ENCODE measurements at places on chromosomes 4 and X.

- DNase-seq = no peak
Measured at GRCh38 chrX:85590638-85591037, 211.2 kb upstream of the POF1B start.

DNA sequence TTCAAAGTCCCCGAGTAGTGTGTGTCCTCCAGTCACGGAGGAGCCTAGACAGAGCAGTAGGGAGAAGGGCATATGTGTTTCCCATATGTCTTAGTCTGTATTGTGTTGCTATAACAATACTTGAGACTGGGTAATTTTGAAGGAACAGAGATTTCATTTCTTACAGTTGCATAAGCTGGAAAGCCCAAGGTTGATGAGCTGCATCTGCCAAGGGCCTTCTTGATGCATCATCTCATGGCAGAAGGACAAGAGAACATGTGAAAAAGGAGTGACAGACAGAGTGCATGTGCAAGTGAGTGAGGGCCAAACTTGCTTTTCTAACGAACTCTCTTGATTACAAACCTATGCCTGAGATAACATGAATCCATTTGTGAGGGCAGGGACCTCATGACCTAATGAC, 243.4 kb downstream of the ARHGAP10 start:
- no peak for DNase-seq

DNA sequence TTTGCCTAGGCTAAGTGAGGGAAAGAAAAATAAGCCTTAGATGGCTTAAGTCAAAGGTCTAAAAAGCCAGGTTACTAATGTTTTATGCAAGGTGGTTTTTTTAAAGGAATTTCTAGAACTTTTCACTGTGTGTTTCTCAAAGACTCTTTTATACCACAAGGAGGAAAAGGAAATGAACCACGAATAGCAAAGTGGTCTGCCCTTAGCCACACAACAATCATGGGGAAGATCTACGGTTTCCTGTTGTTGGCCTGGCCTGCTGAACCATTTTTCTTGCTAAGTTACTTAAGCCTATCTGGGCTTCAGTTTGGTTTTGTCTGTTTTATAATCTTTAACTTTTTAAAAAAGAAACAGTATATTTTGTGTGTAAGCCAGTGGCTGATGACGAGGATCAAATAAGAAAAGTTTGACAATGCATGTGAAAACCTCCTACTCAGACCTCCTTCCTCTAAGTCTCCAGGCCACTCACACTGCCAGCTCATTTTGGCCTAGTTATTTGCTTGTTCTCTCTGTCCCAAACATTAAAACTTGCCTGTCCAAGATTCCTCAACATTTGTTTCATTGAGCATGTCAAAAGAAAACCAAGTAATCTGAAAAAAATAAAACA, 56.7 kb upstream of the COL25A1 start:
- DNase-seq = no peak

GRCh38 chr4:1614854-1615595, 69.1 kb downstream of the FAM53A start:
- no peak for DNase-seq

DNA sequence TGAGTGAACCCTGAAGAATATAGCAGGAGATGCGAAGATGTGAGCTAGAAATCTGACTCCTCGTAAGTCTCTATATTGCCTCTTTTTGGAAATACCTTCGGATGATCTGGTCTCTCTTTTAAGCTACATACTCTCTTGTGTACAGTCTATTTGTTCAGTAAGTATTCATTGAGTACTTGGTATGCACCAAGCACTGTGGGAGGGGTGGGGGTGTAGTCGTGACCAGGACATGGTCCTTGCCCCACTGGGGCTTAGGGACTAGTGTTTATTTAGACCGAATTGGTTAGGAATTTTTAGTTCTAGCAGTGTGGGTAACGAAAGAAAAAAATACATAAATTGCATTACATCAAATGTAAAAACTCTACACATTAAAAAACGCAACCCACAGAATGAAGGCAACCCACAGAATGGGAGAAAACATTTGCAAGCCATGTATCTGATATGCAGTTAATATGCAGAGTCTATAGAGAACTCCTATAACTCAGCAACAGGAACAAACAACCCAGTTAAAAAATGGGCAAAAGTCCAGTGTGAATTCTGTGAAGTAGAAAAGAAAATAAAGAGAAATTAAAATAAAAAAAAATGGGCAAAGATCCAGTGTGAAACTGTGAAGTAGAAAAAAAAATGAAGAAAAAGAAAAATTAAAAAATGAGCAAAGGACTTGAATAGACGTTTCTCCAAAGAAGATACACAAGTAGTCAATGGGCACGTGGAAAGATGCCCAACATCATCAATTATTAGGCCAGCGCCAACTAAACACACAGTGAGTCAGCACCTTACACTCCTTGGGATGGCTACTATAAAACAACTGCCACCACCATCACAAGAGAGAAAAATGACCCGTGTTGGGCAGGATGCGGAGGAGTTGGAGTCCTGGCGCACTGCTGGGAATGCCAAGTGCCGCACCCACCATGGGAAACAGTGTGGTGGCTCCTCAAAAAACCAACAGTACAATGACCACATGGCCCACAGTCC, 43.8 kb downstream of the RGS12 start:
- DNase-seq = peak; percentile 75

DNA sequence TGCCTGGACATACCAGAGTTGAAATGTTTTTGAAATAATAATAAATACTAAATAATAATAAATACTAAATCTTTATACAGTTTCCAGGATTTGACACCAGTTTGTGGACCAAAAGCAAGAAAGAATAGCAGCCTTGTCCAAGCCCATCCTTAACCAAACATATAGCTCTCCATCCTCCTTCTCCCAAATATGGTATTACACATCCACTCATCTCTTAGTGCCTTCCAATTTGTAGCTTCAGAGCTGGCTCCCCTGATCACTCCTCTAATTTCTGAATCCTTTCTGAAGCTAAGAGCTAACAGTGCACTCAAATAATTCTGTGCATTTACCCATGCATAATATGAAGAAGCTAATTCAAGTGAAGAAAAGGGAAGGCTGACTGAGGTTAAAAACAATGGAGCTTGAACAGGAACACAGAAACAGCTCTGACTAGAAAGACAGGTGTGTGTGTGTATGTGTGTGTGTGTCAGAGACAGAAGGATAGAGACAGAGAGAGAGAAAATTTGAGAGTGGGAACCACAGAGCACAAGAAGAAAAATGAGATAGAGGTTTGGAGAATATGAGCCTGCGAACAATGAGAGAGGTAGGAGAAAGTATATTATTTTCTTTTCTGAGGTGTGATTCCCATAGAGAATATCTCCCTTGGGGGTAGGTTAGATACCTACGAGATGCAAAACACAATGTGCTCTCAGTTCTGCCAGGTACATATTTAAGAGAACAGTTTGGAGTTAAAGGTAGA, 123.5 kb downstream of the CAMK2D start:
- DNase-seq = no peak

- DNase-seq = no peak
Measured at GRCh38 chr4:123784626-123785025, 388.0 kb downstream of the SPRY1 start.

DNA sequence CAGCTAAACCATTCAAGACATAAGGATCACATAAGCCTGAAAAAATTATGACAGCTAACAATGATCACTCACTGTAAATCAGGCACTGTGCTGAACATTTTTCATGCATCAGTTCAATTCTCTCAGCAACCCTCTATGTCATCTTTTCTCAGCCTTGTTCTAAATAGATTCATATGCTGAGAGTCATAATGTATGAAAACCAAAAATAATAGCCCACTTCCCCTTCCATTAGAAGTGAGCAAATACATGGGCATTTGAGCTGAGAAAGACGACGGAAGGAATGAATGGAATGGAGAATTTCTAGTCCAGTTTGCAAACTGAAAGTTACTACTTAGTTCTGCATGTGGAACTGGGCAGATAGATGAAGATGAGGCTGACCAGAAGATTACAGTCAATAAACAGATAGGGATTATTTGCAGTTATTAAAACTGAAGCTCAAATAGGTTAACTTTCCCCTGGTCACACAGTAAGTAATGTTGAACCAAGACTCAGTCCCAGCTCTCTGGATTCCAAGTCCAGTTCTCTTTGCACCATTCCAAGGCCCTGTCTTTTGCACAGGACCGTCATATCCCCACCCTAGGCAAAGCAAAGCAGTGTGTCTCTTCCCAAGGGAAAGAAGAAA, 1.6 kb upstream of the SH3RF1 start:
- no peak for DNase-seq

- no peak for DNase-seq
Measured at GRCh38 chr4:109434007-109434971, 674 bp downstream of the SEC24B start.

- no peak for DNase-seq
Measured at GRCh38 chrX:125765347-125765746, 400.7 kb downstream of the DCAF12L2 start.

DNA sequence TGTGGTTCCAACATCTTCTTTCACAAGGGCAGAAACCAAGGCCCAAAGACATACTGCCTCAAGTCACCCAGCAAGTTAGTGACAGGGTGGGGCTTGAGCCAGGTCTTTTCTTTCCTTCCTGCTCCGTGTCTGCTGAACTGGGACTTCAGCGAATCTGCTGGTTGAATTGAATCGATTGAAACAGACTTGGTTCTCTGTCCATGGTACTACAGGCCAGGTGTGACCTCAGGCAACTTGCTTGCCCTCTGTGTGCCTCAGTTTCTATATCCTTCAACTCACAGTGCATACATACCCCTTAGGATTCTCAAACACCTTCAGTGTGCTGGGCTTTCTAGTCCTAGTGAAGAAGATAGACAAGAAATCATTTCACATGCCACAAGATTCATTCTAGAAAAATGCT, 2.0 kb upstream of the ABLIM2 start:
- DNase-seq = no peak

- no peak for DNase-seq
Measured at GRCh38 chr4:126715067-126715466, 917.7 kb upstream of the INTU start.

- no peak for DNase-seq
Measured at GRCh38 chr4:117986321-117986720, 48.0 kb upstream of the NDST3 start.

DNA sequence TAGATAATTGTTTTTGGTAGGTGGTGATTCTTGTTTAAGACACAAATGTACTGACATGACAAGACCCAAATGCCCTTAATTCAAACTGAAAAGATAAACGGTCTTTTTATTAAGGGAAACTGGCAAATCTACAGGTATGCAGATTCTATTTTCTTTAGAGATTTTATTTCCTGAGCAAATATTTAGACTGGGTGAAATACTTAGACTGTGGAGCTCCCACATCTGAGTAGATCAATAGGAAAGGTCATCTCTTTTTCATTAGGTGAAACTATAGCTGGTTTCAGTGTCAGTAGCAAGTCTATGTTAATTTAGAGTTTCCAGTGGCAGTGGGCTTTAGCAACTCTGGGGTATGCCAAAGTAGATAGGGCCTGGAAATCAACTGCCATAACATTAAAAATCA, 446.7 kb downstream of the FSTL5 start:
- DNase-seq = no peak

DNA sequence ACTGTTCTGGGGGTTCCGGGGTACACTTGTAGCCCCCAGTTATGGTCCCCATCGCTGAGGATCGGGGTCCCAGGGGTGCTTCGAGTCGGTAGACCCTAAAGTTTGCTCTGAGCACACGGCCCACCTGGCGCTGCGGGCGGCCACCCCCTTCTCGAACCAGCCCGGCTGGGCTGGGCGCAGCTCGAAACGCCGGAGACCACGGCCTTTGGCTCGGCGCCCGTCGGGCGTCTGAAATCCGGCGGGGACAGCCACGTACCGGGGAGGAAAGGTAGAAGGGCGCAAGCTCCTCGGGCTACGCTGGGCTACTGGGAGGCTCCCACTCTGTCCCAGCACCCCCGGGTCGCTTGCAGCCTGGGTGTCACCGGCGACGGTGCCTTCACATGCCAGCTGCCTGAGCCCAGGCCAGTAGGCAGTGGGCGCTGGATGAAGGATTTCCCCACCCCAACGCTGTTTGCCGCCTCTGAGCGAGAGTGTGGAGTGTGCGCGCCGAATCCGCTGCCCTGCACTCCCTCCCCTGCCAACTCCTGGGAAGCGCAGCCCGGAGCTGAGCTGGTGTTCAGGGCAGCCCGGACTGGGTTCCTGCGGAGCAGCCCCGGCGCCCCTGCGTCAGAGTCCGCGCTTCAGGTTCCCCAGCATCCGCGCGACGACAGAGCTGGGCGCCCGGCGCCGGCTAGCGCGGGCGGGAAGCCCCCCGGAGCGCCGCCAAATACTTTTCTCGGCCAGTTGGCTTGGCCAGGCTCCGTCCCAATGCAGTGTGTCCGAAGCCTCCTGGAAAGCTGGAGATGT, 637 bp downstream of the MAMLD1 start:
- peak; percentile 67 for DNase-seq

DNA sequence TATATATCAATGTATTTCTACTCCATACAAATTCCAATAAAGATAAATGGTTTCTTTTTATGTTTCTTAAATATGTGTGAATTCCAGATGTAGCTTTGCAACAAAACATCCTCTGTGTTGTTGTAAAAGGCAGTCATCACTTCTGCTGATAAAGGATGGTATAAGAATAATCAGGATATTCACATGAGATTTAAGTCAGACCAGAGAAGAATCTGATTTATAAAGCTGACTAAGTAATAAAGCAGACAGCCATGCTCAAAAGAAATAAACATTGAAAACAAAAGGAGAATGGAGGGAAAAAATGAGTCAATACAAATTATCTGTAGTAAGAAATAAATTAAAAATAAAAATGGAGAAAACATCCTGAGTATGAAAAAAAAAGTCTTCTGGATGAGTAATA, 27.0 kb upstream of the SLC7A11 start:
- no peak for DNase-seq

Data from vagina (tissue), 2 donors.